NCI-H2081 (cell line): ENCODE measurements at places on chromosomes 2 and 18.

DNA sequence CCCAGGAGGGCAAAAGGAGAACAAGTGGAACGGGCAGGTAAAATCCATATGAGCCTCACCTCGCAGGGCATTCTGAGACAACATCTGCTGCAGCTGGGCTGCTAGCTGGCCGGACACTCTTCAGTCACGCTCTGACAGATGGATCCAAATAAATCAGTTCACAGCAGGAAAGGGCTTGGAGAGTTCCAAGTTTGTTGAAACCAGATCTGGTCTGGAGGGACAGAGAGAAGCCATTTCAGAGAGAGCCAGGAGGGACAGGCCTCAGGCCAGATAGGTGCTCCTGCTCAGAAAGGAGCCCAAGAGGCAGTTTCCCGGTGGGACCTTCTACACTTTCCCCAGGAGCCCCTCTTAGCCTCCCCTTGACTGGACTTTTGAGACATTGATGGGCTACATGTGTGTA, 28.2 kb upstream of the TNP1 start:
- DNase-seq: no peak

DNA sequence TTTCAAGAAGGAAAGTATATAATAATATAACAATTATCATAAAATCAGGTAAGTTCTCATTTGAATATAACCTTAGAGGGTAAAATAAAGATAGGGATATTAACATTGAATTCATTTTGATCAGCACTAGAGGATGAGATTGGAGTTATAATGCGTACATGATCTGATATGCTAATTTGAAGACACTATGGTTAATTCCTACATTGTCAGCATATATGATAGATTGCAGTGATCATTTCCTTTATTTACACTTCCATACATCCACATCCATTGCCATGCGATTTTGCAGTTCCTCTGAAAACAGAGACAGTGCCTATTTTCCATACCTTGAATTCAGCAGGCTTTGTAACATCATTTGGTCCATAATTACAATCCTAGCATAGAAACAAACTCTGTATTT, 519.2 kb downstream of the CCDC85A start:
- no peak for DNase-seq

- DNase-seq: no peak
These were observed 700 bp downstream of the TOGARAM2 start for GRCh38 chr2:28981620-28982376.

DNA sequence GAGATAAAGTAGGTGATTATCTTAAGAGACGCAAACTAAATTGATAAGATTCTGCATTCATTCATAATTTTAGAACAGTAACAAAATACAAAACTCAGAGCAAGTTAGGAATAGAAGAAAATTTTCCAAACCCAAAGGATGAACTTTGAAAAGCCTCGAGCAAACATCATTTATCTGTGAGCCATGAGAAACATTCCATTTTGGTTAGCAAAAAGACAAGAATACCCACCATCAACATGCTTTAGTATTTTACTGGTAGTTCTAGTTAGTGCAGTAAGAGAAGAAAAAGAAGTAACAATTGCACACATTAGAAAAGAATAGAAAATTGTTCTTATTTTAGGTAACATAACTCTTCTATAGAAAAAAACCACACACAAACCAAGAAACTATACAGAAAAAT, 291.3 kb upstream of the TCF4 start:
- no peak for DNase-seq
